ENCODE measurements at places on chromosomes 6 and 20. TPM values are rescaled to one million over a fixed set of nuclear protein-coding genes. Genes with fewer than 3 reads are reported as not detected.

MYMX gene
- not detected for total RNA-seq

LY6G5C gene
- 1.3 TPM for total RNA-seq

NUS1 gene
- 24.0 TPM for total RNA-seq

UBR2 gene
- total RNA-seq = 6.9 TPM

PKHD1 gene
- total RNA-seq = not detected

ERVFRD-1 gene
- not detected for total RNA-seq

OLIG3 gene
- total RNA-seq = not detected

MYL9 gene
- total RNA-seq = 14.8 TPM

CAP2 gene
- 10.5 TPM for total RNA-seq

ROMO1 gene
- total RNA-seq = 370 TPM

DYNLT2 gene
- total RNA-seq = 0.67 TPM

CST4 gene
- not detected for total RNA-seq

SNAP25 gene
- 17.8 TPM for total RNA-seq

PLAGL2 gene
- total RNA-seq = 16.3 TPM

EPPIN gene
- not detected for total RNA-seq

SDC4 gene
- 105 TPM for total RNA-seq

CST5 gene
- not detected for total RNA-seq

FAM209B gene
- 0.40 TPM for total RNA-seq

TFAP2A gene
- total RNA-seq = 9.3 TPM

CTCFL gene
- total RNA-seq = not detected

SYCP2L gene
- total RNA-seq = 2.4 TPM

RBM12 gene
- total RNA-seq = 84.4 TPM

BTN1A1 gene
- total RNA-seq = not detected

SFTA2 gene
- not detected for total RNA-seq

PCED1A gene
- total RNA-seq = 26.6 TPM

OPN5 gene
- total RNA-seq = not detected

STK4 gene
- total RNA-seq = 13.4 TPM

TTBK1 gene
- total RNA-seq = 0.06 TPM

C20orf202 gene
- not detected for total RNA-seq

PRIM2 gene
- total RNA-seq = 10.3 TPM

BEND3 gene
- total RNA-seq = 3.0 TPM

FAM135A gene
- total RNA-seq = 13.2 TPM

MDFI gene
- total RNA-seq = 0.67 TPM

SSTR4 gene
- 0.32 TPM for total RNA-seq

SCGN gene
- 0.36 TPM for total RNA-seq

EYA4 gene
- 8.0 TPM for total RNA-seq

ATP6V1G2 gene
- total RNA-seq = 0.46 TPM

SFT2D1 gene
- 39.9 TPM for total RNA-seq

HLA-DOB gene
- total RNA-seq = 0.13 TPM

IP6K3 gene
- 1.6 TPM for total RNA-seq

CRIP3 gene
- total RNA-seq = 0.45 TPM

SNX5 gene
- total RNA-seq = 239 TPM

VNN1 gene
- 0.15 TPM for total RNA-seq

HFE gene
- 13.7 TPM for total RNA-seq

UST gene
- 4.5 TPM for total RNA-seq

TMEM217 gene
- total RNA-seq = 0.82 TPM

FHL5 gene
- total RNA-seq = not detected

SIRPD gene
- total RNA-seq = not detected

PDYN gene
- not detected for total RNA-seq
